ENCODE measurements at places on chromosomes 4 and X. TPM values are rescaled to one million over a fixed set of nuclear protein-coding genes. Genes with fewer than 3 reads are reported as not detected.
A peak's percentile ranks its signal among the peaks of the same experiment; 100 is the strongest.

- no peak for DNase-seq
- peaks cover 17% of the 10 kb centered on the region for H3K27me3 ChIP-seq
- H3K36me3 ChIP-seq: no peaks in the 10 kb centered on the region
- no peak overlapping the region for H3K27ac ChIP-seq
- H3K4me1 ChIP-seq: no peaks in the 10 kb centered on the region
These were observed 20.7 kb downstream of the ACE2 start for GRCh38 chrX:15579778-15580747.

DNA sequence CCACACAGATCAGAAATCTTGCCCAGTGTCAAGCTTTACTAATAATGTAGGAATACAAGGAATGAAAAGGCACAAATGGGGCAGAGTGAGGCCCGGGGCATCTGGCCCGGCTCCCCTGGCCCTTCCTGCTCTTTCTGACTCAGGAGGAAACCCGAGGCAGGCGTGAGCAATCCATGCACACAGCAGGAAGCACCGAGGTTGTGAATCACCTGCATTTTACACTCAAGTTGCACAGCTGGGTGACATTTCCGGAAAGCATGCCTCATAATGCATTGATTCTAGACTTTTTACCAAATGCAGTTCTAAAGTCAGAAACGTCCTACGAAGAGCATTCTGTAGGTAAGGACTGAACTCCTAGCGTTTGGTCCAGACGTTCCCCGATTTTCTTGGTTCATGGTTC lies 38.9 kb downstream of the PRIMPOL start:
- no peak overlapping the region for H3K27ac ChIP-seq
- H3K36me3 ChIP-seq: peaks cover 13% of the 10 kb centered on the region
- H3K27me3 ChIP-seq: no peaks in the 10 kb centered on the region
- DNase-seq: no peak

GRCh38 chr4:101128473-101128872 lies 218.9 kb downstream of the PPP3CA start:
- H3K27me3 ChIP-seq: no peaks in the 10 kb centered on the region
- no peak overlapping the region for H3K4me3 ChIP-seq
- H3K36me3 ChIP-seq: no peaks in the 10 kb centered on the region
- peaks cover 14% of the 10 kb centered on the region for H3K4me1 ChIP-seq
- no peak for DNase-seq

Gene WDR45
- 47.5 TPM for total RNA-seq

DNA sequence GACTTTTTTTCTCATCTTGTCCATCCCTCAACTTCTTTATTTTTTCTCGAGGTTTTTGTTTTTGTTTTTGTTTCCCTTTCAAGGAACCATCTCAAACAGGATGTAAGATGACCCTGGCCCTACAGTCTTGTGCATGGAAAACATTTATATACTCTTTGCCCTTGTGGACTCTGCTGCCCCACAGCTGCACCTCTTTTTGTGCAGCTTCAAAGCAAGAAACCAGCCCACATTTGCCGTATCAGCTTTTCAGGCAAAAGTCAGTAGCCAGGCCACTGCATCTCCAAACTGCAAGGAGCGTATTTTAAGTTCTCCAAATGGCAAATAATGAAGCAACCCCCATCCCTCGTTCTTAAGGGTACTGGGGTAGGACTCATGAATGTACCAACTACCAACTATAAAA lies 756.5 kb downstream of the C4orf33 start:
- no peak for DNase-seq
- no peaks in the 10 kb centered on the region for H3K27me3 ChIP-seq
- no peak overlapping the region for H3K4me3 ChIP-seq
- H3K27ac ChIP-seq: no peak overlapping the region

GRCh38 chr4:38954727-38955126 lies 77.5 kb downstream of the TMEM156 start:
- H3K4me3 ChIP-seq: no peak overlapping the region
- H3K27me3 ChIP-seq: no peaks in the 10 kb centered on the region
- no peaks in the 10 kb centered on the region for H3K36me3 ChIP-seq
- no peak overlapping the region for H3K27ac ChIP-seq
- H3K4me1 ChIP-seq: no peaks in the 10 kb centered on the region
- no peak for DNase-seq

Gene PRRG1
- 8.6 TPM for total RNA-seq

DNA sequence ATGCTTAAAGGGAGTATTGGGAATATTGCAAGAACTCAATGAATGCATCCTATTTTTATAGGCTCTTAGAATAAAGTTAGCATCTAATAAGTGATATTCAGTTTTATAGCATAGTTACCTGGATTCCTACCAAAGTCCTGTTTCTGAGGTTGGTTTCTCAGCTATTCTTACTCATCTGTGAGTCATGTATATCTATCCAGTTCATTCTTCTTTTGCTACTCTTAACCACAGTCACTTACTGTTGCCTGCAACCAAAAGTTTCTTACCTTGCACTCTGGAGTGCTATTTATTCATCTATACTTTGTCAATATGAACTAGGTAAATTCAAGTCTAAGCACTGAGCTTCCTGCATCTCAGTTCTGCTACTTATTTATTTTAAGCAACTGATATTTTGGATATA lies 322.5 kb downstream of the HS3ST1 start:
- H3K36me3 ChIP-seq: no peaks in the 10 kb centered on the region
- no peak overlapping the region for H3K27ac ChIP-seq
- DNase-seq: no peak
- no peaks in the 10 kb centered on the region for H3K4me1 ChIP-seq
- no peak overlapping the region for H3K4me3 ChIP-seq
- no peaks in the 10 kb centered on the region for H3K27me3 ChIP-seq

GRCh38 chr4:15400981-15401671 lies 26.7 kb upstream of the C1QTNF7 start:
- H3K27me3 ChIP-seq: no peaks in the 10 kb centered on the region
- peaks cover 14% of the 10 kb centered on the region for H3K4me1 ChIP-seq
- H3K4me3 ChIP-seq: no peak overlapping the region
- no peaks in the 10 kb centered on the region for H3K36me3 ChIP-seq
- H3K27ac ChIP-seq: peak overlapping the region; percentile 82
- DNase-seq: no peak

- no peak for DNase-seq
- no peaks in the 10 kb centered on the region for H3K27me3 ChIP-seq
- no peaks in the 10 kb centered on the region for H3K36me3 ChIP-seq
- H3K27ac ChIP-seq: no peak overlapping the region
- no peaks in the 10 kb centered on the region for H3K4me1 ChIP-seq
These were observed 7.9 kb downstream of the TENM3 start for GRCh38 chr4:182251116-182251515.

DNA sequence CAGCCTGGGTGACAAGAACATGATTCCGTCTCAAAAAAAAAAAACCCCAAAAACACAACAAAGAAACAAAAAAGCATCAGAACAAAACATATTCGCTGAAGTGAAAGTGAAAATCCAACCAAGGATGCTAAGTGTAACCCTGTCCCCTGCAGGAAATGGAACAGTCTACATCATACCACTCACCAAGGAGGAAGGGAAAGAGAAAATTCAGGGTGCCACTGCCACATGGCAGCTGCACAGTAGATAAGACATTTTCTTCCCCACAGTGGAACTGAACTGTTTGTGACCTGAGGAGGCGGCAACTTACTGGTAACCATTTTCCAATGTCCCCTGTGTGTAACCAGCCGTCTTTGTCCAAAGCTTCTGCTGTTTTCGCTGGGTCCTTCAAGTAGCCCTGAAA lies 28.2 kb upstream of the CENPU start:
- no peak overlapping the region for H3K4me3 ChIP-seq
- H3K36me3 ChIP-seq: no peaks in the 10 kb centered on the region
- H3K27ac ChIP-seq: no peak overlapping the region
- DNase-seq: no peak
- H3K27me3 ChIP-seq: no peaks in the 10 kb centered on the region

Gene TBC1D9
- 29.0 TPM for total RNA-seq

GRCh38 chr4:70925899-70926635 lies 23.9 kb downstream of the MOB1B start:
- no peaks in the 10 kb centered on the region for H3K36me3 ChIP-seq
- DNase-seq: no peak
- no peak overlapping the region for H3K4me3 ChIP-seq
- H3K27ac ChIP-seq: no peak overlapping the region
- H3K27me3 ChIP-seq: no peaks in the 10 kb centered on the region

DNA sequence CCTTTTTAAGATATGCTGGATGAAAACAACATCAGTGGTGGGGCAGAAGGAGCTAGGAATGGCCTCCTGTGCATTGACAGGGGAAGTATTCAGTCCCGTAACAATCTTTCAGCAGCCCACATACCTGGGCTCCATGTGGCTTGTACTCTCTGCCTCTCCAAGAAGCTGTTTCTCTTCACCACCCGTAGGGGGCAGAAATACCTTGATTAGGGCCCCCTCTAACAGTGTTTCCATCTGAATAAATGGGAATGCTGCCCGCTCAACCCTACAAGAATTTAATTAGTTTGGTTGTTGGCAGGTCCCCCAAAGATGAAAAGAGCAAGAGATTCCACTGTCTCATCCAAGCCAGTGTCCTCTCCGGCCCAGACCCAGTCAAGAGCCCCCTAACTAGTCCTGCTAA lies 155.2 kb downstream of the SMIM20 start:
- no peak overlapping the region for H3K27ac ChIP-seq
- no peak overlapping the region for H3K4me3 ChIP-seq
- H3K36me3 ChIP-seq: no peaks in the 10 kb centered on the region
- H3K27me3 ChIP-seq: no peaks in the 10 kb centered on the region
- H3K4me1 ChIP-seq: no peaks in the 10 kb centered on the region

- H3K36me3 ChIP-seq: no peaks in the 10 kb centered on the region
- no peaks in the 10 kb centered on the region for H3K4me1 ChIP-seq
- H3K27ac ChIP-seq: no peak overlapping the region
- H3K4me3 ChIP-seq: no peak overlapping the region
- DNase-seq: no peak
These were observed 88.6 kb upstream of the FRMPD3 start for GRCh38 chrX:107360788-107361360.

- H3K4me1 ChIP-seq: no peaks in the 10 kb centered on the region
- no peaks in the 10 kb centered on the region for H3K27me3 ChIP-seq
- H3K36me3 ChIP-seq: no peaks in the 10 kb centered on the region
- no peak overlapping the region for H3K4me3 ChIP-seq
- no peak for DNase-seq
These were observed 423.6 kb downstream of the ANKRD50 start for GRCh38 chr4:124288706-124289486.

GRCh38 chr4:182492423-182492822 lies 249.2 kb downstream of the TENM3 start:
- H3K36me3 ChIP-seq: no peaks in the 10 kb centered on the region
- DNase-seq: no peak
- H3K4me1 ChIP-seq: no peaks in the 10 kb centered on the region
- H3K27me3 ChIP-seq: no peaks in the 10 kb centered on the region
- no peak overlapping the region for H3K27ac ChIP-seq

Measured in left lung (tissue), 14 donors.